ENCODE measurements at places on chromosomes 4 and X.

DNA sequence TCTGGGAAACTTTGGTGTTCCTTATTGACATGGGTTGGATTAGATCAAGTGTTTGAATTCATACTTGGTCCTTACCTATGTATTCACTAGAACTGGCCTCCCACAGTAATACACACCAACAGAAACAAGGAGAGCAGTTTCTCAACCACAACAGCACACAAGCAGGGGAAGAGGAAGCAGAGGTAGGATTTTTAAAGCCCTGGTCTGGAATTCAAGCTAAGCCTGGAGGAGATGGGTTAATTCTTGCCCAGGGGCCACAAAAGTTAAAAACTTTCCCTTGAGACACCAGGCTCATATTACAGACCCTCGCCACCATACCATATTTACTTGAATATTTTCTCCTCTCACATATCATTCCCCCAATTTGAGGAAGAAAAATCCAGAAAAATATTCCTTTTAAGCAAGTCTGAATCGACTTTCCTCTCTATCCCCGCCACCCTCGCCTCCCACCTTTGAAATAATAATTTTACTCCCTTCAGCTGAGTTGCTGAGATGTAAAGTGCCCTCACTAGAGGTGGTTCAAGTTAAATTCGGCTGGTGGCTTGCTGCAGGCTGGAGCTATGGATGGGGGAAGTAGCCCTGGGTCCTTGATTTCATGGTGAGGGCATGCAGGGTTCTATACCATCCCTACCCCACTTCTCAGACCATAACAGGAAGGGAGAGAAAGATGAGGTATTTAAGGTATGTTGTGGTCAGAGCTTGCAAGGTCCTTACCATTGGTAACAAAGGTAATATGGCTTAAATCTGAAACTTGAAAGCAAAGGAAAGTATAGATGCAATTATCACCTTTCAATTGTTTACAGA lies 440.2 kb downstream of the INPP4B start:
- DNase-seq, result no peak

DNA sequence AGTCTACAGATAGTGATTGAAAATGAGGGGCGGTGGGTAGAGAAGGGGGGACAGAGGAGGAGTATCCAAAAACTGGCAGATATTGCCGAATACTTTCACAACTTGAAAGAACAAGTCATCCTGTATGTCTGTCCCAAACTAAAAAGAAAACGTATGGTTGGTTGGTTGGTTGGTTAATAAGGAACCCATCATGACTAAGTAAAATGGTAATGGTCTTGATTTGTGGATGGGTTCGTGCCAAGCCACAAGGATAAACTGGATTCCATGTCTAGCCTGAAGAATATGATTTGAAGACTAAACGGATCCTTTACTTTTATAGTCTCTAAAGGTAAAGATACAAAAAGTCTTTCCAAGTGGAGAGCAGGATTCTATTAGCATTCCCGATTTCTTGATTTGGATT lies 208.4 kb downstream of the DCLK2 start:
- DNase-seq, result no peak

- DNase-seq, result no peak
Measured at GRCh38 chrX:150975655-150976390, 7.3 kb upstream of the HMGB3 start.

- DNase-seq, result no peak
Measured at GRCh38 chr4:77669946-77670590, 64.4 kb downstream of the CXCL13 start.

GRCh38 chr4:2936773-2937145 lies 26.4 kb downstream of the NOP14 start:
- DNase-seq, result peak; percentile 45

- no peak for DNase-seq
Measured at GRCh38 chr4:169283114-169283509, 12.4 kb upstream of the SH3RF1 start.

- no peak for DNase-seq
Measured at GRCh38 chrX:78708262-78708661, 39.3 kb upstream of the LPAR4 start.

GRCh38 chr4:169226565-169226964 lies 44.2 kb downstream of the SH3RF1 start:
- no peak for DNase-seq

GRCh38 chr4:113684534-113685091 lies 76.9 kb downstream of the CAMK2D start:
- DNase-seq, result peak; percentile 27

GRCh38 chrX:125507119-125507518 lies 187.4 kb downstream of the TEX13C start:
- DNase-seq, result no peak

GRCh38 chr4:139973616-139974015 lies 180.4 kb downstream of the MAML3 start:
- no peak for DNase-seq

- DNase-seq, result no peak
Measured at GRCh38 chr4:108971473-108971872, 208.6 kb upstream of the ETNPPL start.

- no peak for DNase-seq
Measured at GRCh38 chr4:165532976-165533375, 154.2 kb downstream of the CPE start.

DNA sequence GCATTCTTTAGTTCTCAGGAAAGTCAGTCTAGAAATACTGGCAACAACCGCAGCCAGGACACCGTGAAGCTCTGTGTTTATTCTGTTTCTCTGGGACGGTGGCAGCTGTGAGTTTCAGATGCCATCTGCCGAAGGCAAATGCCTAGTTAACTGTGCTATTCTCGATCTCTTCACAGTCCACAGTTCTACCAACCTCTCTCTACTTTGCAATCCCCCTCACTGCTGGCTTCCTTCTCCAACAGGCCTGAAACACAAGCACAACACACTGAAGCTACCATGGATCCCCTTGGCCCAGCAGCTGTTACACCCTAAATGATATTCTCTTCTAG lies 118.8 kb downstream of the ZNF827 start:
- DNase-seq, result peak; percentile 61

DNA sequence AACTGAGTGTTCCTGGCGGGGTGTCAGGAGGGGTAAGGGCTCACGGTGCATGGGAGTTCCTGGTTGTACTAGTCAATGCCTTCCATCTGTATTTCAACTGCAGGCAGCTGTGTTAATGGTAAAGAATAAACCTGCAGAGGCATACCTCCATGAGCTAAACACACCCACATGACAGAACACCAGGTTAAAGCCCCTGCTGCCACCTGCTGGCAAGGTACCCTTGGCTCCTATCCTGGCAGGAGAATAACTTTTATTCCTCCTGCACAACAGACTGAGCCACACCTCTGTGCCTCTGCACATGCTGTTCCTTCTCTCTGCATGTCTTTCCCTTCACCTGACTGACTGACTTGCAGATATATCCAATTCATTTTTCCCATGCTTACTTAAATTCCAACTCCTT lies 11.1 kb downstream of the ITIH6 start:
- DNase-seq, result no peak

DNA sequence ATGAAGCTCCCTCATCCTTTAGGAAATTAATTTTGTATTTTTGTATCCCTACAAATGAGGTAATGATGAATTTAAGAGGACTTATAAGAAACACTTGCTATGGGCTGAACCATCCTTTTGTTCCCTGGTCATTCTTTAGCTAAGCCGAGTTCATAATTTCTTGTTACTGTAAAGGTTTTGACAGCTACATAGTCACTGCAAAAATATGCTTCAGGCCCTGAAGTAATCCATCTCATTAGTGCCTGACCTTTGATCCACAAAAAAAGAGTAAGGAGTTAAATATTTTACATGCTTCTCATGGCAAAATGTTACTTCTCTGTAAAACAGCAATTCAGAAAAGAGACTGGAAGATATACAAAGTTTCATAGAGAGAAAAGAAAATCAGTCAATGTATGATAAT lies 290.6 kb upstream of the SLIT2 start:
- no peak for DNase-seq

- DNase-seq, result no peak
Measured at GRCh38 chr4:184636897-184637296, 12.3 kb downstream of the CASP3 start.

DNA sequence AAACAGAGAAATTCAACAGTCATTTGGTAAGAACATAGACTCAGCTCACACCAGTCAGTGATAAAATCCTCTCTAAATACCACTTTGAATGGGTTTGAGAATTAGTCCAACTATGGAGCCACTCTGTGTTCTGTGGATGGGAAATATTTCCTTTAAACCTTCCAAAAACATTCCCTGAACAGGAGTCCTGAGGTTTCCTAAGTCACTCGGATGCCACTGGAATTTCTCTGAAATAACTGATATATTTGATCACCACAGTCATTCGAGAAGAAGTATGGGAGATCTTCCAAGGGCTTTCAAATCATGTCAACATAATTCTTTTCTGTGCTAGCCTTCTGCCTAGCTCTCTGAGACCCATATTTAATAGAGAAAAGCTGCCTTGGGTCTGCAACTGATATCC lies 958.6 kb downstream of the STIM2 start:
- no peak for DNase-seq

- DNase-seq, result no peak
Measured at GRCh38 chr4:142817442-142817841, 28.7 kb downstream of the INPP4B start.

DNA sequence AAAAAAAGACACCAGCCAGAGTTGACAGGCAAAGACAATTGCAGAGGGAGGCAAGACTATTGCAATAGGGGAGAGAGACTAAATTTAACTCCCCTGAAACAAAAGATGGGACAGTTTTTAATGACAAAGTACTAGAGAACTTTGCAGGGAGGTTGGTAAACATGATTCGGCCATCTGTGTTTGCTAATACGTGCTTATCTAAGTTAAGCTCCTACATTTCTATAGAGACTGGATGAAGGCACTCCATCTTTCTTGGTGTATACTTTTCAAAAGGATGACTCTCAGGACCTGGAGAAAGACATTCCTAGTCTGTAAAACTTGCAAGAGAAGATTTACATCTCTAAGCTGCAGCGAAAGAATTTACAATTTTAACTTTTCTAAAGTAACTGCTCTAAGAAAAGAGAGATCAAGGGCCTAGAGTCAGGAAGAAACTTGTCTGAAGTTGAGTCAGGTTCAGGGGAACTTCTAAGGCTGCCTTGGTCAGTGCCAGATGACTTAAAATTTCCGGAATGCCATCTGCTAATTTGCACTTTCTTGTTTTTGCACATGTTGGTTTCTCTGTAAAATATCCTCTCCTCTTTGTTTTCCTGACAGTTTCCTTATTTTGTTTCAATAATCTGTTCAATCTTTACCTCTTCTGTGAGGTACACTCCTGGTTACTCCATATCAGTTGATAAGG lies 10.6 kb downstream of the ADAM29 start:
- DNase-seq, result no peak

DNA sequence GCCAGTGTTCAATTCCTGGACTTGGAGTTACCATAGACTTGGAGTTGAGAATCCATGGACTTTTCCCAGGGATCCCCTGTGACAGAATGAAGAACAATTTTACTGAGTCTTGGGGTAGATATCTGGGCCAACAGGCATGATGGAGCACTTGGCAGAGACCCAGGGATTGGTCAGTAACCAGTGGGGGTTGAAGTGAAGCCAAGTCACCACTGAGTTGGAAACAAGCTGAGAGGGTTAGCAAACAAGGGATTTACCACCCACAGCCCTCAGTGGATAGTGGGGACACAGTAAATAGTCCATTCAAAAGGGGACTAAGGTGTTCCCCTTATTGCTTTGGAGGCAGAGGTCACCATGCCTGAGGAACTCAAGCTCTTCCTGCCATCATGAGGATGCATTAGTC lies 281.7 kb downstream of the PPP1R2C start:
- DNase-seq, result no peak

DNA sequence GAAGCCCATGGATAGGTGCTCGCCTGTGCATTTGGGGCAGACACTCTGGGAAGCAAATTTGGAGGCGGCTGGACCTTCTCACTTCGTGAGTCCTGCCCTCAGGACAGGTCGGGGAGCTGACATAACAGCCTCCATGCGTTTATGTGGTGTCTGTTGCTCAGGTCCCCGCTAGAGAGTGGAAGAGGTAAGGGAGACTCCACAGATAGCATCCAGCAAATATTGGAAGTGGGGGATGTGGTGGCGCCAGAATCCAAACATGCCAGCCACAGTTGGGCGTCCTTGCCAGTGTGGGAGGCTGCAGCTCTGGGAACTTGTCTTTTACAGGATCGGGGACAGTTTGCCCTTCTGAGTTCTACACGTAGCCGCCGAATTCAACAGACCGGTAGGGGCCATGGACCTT lies 47.8 kb downstream of the ZNF182 start:
- DNase-seq, result no peak

GRCh38 chr4:1614854-1615595 lies 69.1 kb downstream of the FAM53A start:
- DNase-seq, result no peak

- peak; percentile 19 for DNase-seq
Measured at GRCh38 chr4:185955826-185956543, 113.0 kb upstream of the TLR3 start.

DNA sequence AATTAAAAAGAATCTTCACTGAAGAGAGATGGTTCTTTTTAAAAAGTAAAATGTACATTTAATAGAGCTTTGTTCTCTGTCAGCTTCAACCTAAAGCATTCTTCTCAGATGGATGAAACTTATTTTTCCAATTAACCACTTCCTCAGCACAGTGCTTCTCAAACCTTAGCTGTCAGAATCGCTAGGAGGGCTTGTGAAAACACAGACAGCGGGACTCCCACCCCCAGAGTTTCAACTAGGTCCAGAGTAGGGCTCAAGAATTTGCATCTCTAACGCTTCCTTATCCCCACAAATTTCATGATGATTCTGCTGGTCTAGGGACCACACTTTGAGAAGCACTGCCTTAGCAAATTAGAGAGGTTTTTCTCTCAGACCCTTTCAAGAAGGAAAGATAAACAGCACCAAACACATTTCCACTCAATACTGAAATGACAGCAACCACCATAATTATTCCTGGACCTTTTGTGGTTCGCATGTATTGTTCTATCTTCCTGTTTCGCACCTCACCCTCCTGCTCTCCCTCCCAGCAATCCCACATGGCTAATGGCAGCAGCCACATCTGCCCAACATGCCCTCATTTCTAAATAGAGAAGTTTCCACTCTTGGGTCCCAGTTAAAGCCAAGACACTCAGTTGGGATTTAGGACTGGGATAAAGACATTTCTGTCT lies 73.2 kb downstream of the ZNF827 start:
- DNase-seq, result no peak

- DNase-seq, result no peak
Measured at GRCh38 chrX:7205037-7205577, 57.2 kb upstream of the PUDP start.

DNA sequence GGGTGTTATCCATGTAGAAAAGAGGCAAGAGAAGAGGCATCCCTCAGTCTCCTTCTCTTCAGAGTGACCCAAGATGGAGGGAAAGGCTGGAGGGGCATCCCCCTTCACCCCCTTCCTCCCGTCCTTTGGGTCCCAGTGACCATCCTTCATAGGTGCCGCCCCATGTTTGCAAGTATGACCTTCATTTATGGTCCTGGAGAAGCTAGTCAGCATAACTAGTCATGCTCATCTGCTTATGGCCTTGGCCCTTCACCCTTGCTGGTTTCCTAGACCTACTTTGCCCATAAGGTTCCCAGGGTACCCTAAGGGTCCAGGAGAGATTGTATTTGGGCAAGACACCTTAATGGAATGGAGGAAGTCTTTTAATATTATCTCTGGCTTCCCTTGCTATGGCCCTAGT lies 46.7 kb downstream of the HMGB2 start:
- no peak for DNase-seq

GRCh38 chr4:102723511-102723910 lies 37.3 kb downstream of the MANBA start:
- DNase-seq, result no peak

Data from posterior cingulate gyrus (tissue), 11 donors.